ENCODE measurements at places on chromosomes 11 and 22.
A peak's percentile ranks its signal among the peaks of the same experiment; 100 is the strongest.

DNA sequence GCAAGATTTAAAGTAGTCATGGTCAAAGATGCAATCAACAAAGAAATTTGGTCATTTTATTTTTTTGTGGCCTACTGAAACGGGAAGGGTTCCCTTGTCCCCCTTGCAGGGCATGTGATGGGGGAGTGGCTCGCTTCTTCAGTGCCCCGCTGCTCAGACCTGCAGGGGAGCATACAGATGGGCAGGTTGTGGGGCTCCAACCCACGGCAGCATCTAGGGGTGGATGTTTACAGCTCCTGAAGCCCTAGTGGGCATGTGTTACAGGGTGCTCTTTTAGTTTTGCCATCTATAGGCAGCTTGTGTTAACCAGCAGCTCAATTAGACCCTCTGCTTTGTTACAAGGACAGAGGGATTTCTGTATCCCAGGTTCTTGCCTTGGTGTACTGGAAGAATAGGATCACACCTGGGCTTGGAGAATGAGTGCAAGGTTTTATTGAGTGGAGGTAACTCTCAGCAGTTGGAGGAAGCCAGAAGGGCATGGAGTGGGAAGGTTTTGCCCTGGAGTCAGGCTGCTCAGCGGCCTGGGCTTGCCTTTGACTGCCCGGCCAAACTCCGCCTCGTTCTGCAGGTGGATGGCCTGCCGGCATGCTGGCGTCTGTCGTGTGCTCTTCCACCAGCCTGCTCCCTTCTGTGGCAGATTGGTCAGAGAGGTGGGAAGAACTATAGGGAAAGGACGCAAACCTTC lies 9.4 kb downstream of the GSTP1 start:
- no peak for DNase-seq

DNA sequence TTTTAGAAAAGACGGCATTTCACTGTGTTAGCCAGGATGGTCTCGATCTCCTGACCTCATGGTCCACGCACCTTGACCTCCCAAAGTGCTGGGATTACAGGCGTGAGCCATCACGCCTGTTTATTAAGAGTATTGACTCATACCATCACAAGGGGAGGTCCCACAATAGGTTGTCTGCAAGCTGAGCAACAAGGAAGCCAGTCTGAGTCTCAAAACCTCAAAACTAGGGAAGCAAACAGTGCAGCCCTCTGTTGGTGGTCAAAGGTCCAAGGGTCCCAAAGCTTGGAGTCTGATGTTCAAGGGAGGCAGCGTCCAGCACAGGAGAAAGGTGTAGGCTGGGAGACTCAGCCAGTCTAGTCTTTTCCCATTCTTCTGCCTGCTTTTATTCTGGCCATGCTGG lies 32.8 kb upstream of the LDLRAD3 start:
- DNase-seq: no peak

- DNase-seq: no peak
Observed at GRCh38 chr11:59206635-59207034, 6.1 kb downstream of the MPEG1 start.

- no peak for DNase-seq
Observed at GRCh38 chr11:73945396-73945795, 5.4 kb upstream of the DNAJB13 start.

- no peak for DNase-seq
Observed at GRCh38 chr11:77094841-77095365, 7.7 kb upstream of the OMP start.

GRCh38 chr11:70434813-70435278 lies 36.5 kb downstream of the CTTN start:
- DNase-seq: no peak

DNA sequence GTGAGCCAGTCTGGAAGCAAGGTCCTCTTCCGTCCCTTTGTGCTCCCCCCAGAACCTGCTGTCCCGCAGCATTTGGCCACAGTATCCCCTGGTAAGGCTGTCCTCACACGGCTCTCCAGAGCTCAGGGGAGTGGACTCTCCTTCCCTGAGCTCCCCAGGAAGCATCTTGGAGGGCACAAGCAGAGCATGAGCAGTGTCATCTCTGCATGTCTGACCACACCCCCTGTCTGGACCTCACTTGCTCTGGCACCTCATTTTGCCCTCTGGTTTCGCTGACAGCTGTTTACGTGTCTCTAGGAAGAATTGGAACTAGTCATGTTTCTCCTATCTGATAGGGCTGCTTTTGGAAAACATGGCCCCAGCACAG lies 15.5 kb downstream of the DCPS start:
- DNase-seq: no peak

- DNase-seq: no peak
Observed at GRCh38 chr11:75502138-75502537, 23.6 kb downstream of the GDPD5 start.

- no peak for DNase-seq
Observed at GRCh38 chr11:40219401-40219800, 1240.1 kb downstream of the LRRC4C start.

GRCh38 chr22:32103658-32104315 lies 55.3 kb downstream of the C22orf42 start:
- no peak for DNase-seq

DNA sequence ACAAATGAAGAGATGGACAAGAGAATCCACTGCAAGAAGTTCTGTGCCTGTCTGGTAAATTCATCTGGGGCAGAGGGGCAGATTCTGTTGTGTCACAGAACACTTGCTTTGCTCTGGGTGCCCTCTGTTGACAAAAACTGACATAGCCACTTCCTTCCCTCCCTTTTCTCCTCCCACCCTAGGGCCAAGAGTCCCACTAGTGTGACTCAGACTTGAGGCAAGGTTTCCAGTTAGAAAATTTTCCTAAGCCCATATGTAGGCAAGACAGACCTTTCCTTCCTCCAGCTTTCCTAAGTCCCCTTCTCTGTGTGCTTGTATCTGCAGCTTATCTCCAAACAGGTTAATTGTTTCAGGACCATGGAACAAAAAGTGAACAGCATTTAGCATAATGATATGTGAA lies 106.8 kb downstream of the RBFOX2 start:
- peak; percentile 76 for DNase-seq

- DNase-seq: no peak
Observed at GRCh38 chr11:1549338-1550330, 22.4 kb downstream of the DUSP8 start.

DNA sequence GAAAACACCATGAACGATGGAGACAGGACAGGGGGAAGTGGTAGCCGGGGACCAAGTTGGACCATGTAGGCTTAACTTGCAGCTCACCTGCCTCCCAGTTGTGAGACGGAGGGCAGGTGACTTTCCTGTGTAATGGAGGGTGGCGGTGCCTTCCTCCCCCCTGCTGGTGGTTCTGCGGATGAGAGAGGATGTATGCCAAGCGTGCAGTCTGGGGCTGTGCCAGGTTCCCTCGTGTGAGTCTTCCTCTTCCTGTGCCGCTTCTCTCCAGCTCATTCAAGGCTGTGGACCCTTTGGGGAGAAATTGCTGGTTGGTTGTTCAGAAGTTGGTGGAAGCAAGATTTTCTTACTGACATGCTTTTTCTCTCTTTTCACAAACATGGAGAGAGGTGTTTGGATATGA lies 35.1 kb downstream of the MPPED1 start:
- DNase-seq: no peak

DNA sequence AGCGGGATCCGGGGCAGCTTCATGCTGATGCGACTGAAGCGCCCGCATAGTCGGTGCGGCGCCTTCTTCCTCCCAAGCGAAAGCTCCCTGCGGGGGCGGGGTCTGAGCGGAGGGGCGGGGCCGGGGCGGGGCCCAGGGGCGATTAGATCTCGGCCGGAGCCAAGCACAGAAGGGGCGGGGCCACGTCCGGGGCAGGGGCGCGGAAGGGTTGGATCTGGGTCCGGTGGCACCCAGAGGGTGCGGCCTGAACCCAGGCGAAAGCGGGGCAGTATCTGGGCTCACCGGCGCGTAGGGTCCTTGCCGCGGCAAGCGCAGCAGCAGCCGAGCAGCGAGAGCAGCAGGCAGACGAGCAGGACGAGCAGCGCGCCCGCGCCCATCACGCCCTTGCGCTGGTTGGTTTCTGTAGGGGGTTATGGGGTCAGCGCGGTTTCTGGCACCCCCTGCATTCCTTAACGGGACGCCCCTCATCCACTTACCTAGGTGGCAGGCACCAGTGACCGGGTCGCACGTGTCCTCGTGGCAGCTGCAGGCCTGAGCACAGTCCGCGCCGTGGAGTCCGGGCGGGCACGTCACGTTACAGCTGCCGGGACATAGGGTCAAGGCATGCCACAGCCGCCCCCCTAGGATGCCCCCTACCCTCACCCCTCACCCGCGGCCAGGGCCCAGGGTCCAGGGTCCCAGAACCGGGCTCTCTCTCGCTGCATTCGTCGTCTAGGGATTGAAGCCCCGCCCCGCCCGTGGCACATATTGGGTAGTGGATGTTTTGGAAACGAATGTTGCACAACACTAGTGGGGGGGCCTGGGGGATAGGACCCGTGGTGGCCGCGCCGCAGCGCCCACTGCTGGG lies 8.1 kb downstream of the SCARF2 start:
- no peak for DNase-seq

GRCh38 chr11:126363706-126364248 lies 8.3 kb downstream of the ST3GAL4 start:
- no peak for DNase-seq
